ENCODE measurements at places on chromosomes 11 and 22.

DNA sequence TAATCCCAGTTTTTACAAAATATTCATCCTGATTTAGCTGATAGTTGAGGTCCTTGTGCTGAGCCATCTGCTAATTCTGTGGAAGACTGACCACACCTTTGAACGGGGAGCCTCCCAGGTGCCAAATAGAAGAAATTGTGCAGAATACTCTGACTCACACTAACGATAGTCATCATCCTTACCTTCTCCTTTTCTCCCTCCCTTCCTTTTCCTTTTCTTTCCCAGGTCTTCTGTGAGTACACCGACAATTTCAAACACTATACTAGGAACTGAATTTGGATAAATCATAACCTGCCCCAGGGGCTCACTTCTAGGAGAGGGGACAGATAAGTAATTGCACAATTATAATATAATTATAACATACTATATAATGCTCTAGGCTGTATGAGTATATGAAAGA, 73.1 kb upstream of the CTSC start:
- DNase-seq, result no peak

- no peak for DNase-seq
Measured at GRCh38 chr11:19232910-19233503, 7.7 kb downstream of the E2F8 start.

DNA sequence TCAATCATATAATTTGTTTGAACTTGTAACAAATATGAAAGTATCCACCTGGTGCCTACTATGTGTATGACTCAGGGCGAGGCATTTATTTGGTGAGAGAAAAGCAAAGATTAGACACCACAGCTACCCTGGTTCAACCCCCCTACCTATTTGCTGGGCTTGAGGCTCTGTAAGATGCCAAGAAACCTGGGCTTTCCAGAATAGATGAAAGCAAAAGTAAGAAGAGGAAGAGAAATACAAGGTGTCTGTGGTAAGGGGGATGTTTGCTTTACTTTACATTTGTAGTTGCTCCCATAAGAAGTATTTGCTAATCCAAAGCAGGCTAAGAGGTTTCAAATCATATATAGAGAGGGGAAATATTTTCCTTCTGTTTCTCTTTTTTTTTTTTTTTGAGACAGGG, 61.7 kb downstream of the DDI1 start:
- DNase-seq, result no peak

- DNase-seq, result no peak
Measured at GRCh38 chr11:69972351-69972802, 105.7 kb upstream of the ANO1 start.

- no peak for DNase-seq
Measured at GRCh38 chr11:6526411-6527135, 29.5 kb downstream of the DNHD1 start.
